ENCODE measurements at places on chromosomes 1 and 21.

- DNase-seq = no peak
These were observed 22.8 kb downstream of the NADK start for GRCh38 chr1:1755426-1755825.

DNA sequence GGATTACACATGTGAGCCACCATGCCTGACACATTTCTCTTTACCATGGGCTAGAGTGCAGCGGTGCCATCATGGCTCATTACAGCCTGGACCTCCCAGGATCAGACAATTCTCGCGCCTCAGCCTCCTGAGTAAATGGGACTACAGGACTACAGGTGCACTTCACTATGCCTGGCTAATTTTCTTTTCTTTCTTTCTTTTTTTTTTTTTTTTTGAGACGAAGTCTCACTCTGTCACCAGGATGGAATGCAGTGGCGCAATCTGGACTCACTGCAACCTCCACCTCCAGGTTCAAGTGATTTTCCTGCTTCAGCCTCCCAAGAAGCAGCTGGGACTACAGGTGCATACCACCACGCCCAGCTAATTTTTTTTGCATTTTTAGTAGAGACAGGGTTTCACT is 14.8 kb upstream of the KIF1B start:
- DNase-seq = no peak

DNA sequence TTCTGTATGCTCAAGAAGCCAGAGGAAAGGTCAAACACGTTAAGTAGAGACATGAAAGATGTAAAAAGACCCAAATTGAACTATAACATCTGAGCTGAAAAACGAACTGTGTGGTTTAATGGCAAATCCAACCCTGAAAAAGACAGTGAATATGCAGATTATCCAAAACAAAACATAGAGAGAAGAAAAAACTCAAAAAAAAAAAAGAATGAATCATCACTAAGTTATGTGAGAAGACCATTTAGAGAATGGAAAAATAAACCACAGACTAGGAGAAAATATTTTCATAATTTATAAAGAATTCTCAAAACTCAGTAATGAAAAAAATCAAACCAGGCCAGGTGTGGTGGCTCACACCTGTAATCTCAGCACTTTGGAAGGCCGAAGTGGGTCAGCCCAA is 253.3 kb downstream of the PLPP3 start:
- DNase-seq = no peak

GRCh38 chr1:240683576-240683975 is 71.6 kb upstream of the GREM2 start:
- DNase-seq = no peak

GRCh38 chr1:211781260-211781659 is 49.3 kb downstream of the LPGAT1 start:
- DNase-seq = no peak

- no peak for DNase-seq
These were observed 9.1 kb downstream of the IBA57 start for GRCh38 chr1:228174482-228175315.

GRCh38 chr1:222732216-222733159 is 4.5 kb upstream of the FAM177B start:
- DNase-seq = no peak

DNA sequence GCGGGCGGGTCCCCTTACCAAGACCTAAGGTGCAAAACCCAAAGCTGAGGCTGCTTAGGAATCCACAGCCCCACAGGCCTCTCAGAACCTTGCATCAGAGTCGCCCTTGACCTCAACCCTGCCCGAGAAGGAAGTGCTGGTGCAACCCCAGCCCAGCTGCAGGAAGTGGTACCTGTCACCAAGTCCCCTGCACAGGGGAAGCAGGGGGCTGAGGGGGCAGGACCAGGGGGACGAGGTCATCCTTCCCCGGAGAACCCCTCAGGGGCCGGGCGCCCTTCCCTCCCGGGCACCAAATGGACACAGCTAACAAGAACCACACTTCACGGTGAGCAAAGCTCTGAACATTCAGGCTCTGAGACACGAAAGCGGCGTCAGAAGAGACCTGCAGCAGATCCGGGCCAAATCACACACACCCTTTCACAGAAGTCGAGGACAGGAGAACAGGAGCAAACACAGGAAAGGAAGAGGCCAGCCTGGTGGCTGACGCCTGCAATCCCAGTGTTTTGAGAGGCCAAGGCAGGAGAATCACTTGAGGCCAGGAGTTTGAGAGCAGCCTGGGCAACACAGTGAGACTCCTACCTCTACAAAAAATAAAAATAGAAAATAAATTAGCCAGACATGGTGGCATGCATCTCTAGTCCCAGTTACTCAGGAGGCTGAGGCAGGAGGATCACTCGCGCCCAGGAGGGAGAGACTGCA is 6.4 kb downstream of the ITGB2 start:
- DNase-seq = no peak

DNA sequence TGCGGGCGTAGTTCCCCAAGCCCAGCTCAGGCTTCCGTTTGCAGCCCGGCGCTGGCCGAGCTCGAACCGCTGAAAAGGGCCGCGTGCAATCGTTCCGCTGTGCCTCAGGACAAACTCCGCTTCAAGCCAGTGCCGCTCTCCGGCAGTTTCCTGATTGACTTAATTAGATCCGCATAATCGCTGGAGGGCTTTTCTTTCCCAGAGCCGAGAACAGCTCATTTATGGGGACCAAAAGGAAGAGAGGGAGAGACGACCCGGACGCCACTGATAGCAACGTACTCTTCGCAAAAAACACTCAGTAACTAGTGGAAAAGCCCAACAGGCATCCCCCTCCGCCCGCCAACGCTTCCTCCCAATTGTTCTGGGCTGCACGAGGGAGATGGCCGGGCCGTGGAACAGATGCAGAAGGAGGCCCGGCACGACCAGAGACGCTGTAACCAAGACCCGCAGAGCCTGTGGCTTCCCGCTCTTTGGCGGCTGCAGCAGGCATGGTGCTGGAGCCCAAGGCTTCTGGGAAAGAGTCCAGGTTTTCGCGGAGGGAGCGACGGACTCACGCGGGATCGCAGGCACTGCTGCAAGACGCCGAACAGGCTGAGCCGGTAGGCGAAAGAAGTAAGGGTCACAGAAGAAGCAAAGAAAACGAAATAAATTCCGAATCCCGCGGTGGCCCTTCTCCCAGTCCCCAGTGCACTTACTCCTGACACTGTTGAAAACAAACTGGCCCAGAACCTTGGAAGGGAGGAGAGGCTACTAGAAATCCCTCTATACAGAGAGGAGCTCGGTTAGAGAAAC is 3.6 kb upstream of the FOXD2 start:
- DNase-seq = no peak

GRCh38 chr1:76053021-76053420 is 21.5 kb upstream of the ST6GALNAC3 start:
- no peak for DNase-seq

GRCh38 chr1:110615548-110616130 is 9.5 kb upstream of the KCNA2 start:
- DNase-seq = peak; percentile 56

DNA sequence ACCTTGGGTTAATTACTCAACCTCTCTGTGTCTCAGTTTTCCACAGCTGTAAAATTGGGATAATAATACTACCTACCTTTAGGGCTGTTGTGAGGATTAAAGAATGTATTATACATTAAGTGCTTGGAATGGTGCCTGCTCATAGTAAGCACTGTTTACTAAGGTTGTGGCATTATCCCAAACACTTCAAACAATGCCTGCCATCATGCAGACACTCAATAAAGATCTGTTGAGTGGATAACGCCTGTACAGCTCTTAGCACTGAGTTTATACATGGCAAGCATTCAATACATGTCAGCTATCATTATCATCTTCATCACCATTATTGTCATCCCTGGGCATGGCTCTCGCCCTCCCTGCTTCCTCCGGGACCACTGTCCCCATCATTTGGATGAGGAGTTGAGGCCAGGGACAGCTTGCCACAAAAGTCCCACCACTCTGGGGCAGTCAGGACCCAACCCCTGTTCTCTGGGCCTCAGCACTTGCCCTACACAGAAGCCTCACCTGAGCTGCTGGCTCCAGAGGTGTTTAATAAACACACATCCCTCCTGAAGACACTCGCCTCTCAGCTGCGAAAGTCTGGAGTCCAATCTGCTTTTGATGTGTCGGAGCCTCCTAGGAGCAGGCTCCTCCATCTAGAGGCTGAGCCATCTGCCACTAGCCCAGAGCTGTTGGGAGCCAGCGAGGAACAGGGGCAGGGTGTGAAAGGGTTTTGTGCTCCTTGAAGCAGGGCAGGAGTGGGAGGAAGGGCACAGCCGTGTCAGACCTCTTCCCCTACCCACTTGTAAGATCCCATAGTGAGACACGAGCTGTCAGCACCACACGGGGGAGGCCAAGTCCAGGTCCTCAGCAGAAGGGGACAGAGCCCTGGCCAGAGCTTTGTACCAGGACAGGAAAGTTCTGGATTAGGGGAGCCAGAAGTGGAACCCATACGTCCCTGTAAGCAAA is 80.9 kb upstream of the ZC3H12A start:
- peak; percentile 44 for DNase-seq

GRCh38 chr1:7447736-7448135 is 323.4 kb upstream of the VAMP3 start:
- DNase-seq = no peak

- no peak for DNase-seq
These were observed 419.9 kb downstream of the PTPRU start for GRCh38 chr1:29655945-29656850.

GRCh38 chr1:205273551-205273982 is 45.8 kb downstream of the TMCC2 start:
- DNase-seq = peak; percentile 50

DNA sequence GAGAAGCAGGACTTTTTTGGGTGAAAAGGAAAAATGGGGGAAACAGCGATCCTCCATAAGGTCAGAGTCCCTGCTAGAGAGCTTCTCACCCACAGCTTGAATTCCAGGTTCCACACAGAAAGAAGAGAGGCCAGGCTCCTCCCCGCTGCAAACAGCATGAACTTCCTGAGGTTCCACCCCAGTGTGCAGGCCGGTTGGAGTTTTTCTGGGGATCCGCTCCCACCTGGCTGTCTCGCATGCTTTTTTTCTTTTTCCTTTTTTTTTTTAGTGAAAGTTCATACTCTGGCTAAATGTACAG is 595.1 kb upstream of the ZP4 start:
- DNase-seq = no peak

GRCh38 chr1:59316497-59317128 is 19.7 kb downstream of the FGGY start:
- no peak for DNase-seq

DNA sequence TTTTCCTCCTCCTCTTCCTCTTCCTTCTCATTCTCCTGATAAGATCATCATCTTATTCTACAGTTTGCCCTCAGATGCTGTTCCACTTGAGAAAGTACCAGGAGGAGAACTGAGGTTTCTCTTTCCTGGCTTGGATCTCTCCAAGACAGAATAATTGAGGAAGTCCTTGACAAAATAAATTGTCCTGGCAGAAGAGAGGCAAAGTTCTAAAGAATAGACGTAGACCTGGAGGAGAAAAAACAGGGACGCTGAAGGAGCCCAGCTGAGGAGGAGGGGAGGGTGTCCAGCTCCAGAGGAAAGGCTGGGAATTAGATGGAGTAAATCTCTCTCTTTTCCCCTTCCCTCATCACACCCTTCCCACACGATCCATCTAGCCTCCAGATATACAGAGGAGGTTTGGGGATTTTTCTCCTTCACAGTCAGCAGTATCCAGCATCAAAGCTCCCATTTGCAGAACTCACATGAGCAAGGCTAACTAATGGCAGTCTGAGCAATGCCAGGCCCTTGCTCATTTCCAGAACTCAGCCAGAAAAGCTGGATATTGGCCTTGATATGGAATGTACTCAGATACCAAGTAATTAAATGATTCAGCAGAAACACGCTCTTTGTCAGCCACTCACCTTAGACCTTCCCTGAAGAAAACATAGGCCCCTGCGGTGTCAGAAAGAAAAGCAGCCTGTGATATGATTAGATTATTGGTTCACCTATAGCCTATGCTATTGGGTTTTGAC is 5.1 kb upstream of the GNG12 start:
- no peak for DNase-seq

DNA sequence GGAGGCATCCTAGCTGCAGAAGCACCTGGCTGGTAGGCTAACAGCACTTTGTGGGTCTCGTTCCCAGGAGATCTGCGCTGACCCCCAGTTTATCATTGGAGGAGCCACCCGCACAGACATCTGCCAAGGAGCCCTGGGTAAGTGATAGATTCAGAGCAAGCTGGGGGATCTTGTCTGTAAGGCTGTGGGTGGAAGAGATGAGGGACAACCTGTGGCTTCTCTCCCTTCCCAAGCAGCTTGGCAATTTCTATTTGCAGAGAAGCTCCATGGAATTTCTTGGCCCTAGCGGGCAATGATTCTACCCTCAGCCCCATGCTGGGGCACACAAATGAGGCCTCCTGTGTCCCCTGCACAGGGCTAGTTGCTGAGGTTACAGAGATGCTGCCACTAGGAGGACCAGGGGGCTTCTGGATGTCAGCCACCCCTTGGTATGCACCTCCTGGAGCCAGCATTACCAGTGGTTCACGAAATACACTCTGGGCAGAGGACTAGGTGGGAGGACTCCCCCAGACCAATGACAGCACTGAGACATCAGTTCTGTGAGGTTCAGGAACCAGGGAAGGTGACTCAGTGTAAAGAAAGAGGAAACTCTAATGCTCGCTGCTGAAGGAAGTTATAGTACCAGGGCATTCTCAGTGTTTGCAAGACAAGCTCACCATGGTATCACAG is 5.5 kb downstream of the CAPN2 start:
- no peak for DNase-seq

GRCh38 chr1:116889380-116889779 is 20.3 kb upstream of the PTGFRN start:
- no peak for DNase-seq

DNA sequence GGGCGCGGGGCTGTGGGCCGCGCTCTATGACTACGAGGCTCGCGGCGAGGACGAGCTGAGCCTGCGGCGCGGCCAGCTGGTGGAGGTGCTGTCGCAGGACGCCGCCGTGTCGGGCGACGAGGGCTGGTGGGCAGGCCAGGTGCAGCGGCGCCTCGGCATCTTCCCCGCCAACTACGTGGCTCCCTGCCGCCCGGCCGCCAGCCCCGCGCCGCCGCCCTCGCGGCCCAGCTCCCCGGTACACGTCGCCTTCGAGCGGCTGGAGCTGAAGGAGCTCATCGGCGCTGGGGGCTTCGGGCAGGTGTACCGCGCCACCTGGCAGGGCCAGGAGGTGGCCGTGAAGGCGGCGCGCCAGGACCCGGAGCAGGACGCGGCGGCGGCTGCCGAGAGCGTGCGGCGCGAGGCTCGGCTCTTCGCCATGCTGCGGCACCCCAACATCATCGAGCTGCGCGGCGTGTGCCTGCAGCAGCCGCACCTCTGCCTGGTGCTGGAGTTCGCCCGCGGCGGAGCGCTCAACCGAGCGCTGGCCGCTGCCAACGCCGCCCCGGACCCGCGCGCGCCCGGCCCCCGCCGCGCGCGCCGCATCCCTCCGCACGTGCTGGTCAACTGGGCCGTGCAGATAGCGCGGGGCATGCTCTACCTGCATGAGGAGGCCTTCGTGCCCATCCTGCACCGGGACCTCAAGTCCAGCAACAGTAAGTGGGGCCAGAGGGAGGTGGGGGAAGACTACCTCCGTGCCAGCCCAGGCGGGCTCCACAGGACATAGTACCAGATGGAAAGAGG is 808 bp downstream of the MAP3K21 start:
- no peak for DNase-seq

GRCh38 chr1:180157576-180158057 is 2.9 kb downstream of the QSOX1 start:
- peak; percentile 90 for DNase-seq

- peak; percentile 77 for DNase-seq
These were observed 539.7 kb upstream of the DAB1 start for GRCh38 chr1:57963581-57963980.
